ENCODE measurements at places on chromosomes 12 and 14.
A peak's percentile ranks its signal among the peaks of the same experiment; 100 is the strongest.

DNA sequence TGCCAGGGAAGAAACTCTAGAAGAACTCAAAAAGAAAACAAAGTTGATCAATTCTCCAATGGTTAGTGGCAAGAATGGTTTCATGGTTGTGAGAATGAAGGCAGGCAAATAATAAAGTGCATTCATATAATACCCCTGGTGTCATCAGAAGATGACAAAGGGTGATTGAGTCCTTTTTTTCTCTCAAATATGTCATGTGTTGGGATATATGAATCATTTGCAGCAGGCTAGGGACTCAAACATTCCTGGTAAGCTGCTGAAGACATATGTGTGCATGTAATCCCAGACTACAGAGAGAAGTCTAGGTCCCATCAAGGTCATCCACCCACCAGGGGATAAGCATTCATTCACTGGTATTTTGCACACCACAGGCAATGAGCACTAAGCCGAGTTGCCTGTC is 82.4 kb upstream of the MYF6 start:
- no peak for DNase-seq

GRCh38 chr14:99971087-99971940 is 93.9 kb upstream of the EVL start:
- DNase-seq: peak; percentile 79

DNA sequence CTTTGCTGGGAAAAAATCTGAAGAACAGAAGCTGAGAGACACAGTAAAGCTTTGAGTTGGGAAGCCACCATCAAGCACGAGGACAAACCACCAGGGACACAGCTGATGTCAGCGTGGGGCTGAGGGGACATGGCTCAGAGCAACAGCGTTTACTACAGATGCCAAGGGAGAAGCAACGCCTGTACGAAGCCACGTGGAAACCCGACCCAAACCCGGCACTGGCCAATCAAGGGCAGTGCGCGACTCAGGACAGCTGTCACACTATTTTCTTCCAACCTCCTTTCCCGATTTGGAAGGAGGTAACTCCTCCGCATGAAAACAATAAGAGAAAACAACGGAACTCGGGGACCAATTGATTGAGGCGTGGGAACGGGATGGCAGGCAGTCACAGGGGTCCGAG is 20.2 kb upstream of the CHGA start:
- DNase-seq: no peak

DNA sequence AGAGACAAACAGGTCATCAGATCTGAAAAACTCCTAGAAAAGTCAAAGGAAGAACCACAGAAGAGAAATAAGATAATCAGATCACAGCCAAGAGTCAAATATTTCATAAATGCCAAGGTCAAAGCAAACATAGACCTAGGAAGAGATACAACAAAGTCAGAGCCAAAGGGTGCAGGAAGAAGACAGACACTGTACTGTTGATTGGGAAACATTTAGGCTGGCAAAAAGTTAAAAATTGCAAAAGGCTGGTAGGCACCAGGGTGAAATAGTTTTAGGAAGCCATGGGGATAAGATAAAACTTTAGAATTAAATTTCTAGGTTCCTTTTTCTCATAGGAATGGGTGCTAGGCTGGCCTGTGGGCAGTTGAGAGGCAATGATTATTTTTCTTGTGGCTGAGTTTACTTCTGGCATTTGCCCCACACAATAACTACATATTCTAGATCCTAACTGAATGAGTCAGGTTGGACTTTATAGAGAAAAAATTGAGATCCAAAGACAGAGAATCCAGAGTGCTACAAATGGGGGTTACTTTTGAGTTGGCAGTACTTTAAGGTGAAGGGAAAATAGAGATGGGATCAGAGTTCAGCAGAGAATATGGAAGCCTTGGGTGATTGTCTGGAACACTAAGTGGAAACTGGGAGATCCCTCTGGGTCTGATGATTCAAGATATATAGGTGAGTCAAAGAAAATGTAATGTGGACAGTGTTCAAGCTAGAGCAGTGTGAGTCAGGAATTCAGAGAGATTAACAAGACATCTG is 215.5 kb downstream of the C12orf50 start:
- DNase-seq: no peak

GRCh38 chr12:101414533-101415119 is 7.1 kb upstream of the ARL1 start:
- DNase-seq: peak; percentile 26

DNA sequence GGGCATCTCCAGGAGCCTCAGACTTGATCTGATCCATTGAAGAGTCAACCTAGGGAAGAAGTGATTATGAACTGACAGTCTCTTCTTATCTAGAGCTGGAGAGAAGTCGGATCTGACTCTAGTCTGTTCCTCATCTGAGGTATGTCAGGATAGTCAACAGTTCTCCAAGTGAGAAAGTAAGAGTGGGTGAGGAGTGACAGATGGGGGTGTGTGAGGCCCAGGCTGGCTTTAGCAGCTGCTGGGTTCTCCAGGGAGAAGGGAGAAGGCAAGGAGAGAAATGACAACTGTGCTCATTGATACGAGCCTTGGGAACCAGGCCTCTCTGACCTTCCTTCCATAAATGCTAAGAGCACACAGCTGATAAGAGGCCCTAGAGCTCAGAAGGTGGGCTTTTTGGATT is 53.3 kb downstream of the IRAK3 start:
- no peak for DNase-seq

GRCh38 chr12:76698966-76699365 is 64.9 kb upstream of the ZDHHC17 start:
- DNase-seq: no peak

GRCh38 chr14:52235434-52235833 is 32.1 kb upstream of the PTGDR start:
- peak; percentile 29 for DNase-seq

DNA sequence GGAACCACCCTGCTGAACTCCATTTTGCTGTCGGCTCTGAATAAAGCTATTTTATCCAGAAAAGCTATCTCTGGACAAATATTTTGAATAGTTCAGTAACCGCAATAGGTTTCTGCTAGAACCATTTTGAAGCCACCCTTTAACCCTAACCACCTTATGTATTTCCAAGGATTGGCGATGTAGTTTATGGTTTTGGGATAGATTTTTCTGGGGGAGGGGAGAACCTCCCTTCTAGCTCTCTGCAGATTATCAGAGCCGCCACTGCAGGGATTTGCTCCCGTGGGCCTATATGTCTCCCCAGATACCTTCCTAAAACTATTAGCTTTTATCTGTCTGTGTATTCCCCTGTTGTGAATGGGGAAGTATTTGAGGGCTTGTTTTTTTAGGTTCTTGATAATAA is 1.8 kb upstream of the TUBA1B start:
- no peak for DNase-seq

- peak; percentile 19 for DNase-seq
Observed at GRCh38 chr12:89949457-89950195, 241.0 kb upstream of the ATP2B1 start.

DNA sequence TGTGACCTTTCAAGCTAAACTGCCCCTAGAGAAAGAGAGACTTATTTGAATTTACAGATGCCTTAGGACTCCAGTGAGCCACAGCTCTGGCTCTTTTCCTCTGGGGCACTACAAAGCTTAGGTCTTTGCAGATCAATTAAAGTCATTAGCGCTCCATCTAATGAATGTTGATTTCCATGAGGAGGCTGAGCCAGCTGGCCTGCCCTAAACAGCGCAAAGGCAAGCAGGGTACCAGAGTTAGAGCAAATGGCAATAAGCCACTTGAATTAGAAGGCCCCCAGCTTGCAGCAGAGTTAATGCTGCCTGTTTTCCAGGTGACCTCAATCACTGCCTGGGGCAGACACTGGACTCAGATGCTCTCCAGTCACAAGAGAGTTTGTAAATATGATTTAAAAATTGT is 695.3 kb downstream of the DIO2 start:
- DNase-seq: peak; percentile 70

GRCh38 chr14:50714450-50715073 is 46.5 kb upstream of the SAV1 start:
- DNase-seq: no peak

- peak; percentile 37 for DNase-seq
Observed at GRCh38 chr12:69024413-69024812, 91.4 kb upstream of the CPM start.

DNA sequence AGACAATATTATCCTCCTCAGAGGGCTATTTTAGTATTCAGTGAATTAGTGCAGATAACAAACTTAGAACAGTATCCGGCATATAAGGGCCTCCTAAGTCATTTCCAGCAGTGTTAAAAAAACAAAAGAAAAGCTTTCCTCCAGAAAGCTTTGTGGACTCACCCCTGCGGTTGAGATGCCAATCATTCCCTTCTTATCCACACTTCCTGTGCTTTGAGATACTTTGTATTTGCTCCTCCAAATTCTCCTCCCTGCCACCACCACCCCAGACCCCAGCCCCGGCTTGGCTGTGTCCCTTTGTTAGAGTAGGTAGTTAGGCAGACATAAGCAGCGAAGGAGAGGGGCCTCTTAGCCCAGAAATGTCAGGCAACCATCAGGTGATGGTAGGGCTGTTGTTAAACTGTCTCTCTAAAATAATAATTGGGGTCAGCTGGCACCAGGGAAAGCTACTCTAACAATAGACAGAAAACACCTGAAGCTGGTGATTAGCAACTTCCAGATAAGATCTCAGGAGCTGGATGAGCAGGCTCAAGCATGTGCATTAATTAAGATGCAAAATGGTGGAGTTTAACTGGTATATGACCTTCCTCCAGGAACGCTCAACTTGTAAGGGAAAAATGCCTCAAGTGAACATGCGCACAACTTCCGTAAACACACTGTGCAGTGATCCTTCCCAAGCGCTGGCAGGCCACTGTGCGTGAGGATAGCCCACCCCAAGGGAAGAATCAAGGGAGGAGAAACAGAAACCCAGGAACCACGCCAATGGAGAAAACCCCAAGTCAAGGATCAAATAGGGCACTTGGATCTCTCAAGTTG is 152.1 kb upstream of the EEA1 start:
- DNase-seq: no peak

DNA sequence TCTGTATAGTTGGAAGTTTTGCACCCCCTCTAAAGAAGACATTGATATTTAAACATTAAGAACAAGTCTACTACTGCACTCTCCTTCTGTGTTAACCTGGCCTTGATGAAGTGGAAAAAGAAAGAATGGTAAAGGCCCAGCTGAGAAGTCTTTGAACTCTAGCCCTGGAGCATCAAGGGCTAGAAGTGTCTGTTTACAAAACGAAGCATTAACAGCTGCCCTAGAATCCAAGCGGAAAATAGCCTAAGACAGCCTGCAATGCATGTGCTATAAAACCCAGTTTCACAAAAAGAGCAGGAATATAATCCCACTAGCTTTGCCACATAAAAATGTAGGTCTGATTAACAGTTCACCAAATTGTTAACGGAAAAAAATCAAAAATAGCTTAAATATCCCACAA is 60.5 kb downstream of the NUMB start:
- no peak for DNase-seq

DNA sequence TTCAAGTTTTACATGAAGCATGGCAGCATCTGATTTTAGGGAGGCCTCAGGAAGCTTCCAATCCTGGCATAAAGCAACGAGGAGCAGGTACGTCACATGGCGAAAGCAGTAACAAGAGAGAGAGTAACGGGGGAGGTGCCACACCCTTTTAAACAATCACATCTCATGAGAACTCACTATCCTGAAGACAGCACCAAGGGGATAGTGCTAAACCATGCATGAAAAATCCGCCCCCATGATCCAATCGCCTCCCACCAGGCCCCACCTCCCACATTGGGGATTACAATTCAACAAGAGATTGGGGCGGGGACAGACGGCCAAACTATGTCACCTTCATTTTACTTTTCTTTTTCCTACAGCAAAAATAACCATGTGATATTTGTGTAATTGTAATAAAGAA is 7.2 kb upstream of the MAP3K9 start:
- no peak for DNase-seq

DNA sequence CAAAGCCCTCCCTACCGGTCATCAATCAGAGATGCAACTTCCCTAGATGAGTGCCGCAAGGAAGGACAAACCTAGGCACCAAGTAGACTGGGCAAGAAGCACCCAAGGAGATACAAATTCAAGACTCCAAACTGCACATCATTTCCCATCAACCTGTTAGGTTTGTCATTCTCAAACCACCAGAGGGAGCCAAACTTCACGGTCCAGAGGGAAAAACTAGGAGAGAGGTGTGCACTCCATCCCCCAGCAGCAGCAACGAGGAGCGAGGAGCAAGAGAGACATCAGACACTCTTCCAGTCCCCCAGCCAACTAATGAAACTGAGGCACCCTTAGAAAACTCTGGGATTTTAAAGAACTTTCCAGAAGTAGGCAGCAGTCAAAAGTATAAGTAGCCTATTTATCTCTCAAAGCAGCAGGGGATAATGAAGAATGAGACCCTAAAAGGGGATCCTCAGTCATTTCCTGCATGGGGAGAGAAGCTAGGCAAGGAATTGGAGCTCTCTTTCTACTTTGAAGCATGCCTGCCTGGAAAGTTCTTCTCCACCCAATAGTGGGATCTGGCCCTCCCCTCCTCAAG is 37.0 kb upstream of the NT5DC3 start:
- DNase-seq: peak; percentile 72

DNA sequence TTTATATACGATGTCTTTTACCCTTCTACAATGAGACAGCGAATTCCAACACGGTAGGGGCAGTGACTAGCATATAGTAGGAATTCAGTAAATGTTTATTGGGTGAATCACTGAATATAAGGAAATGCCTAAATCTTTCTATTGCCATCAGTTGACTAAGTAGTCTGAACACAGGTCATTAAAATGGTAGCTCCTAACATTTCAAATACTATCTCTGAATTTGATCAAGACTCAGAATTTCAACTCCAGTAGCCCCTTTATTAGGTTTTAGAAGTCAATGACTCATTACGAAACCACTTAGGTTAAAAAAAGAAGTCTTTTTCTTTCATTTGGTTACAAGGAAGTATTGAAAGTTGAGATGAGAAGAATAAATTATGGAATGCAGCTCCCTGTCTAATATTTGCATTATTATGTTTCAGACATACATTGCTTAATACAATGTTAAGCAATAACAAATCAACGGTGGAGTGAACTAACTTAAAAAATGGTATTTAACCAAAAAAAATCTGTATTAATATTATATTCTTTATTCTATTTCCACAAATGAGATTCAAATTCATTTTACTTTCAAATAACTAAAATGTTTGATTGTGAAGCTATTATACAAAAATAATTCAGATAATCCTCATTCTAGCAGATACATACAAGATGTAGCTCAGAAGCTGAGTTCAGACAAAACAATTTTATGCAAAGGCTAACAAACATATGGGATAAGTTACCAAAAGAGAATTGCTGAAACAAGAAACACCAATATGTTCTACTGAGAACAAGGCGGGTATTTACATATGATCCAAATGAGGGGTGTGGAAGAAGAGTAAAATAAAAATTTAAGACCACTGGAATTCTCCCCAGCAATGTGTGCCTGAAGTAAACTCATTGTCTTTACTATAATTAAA is 302.7 kb downstream of the CEP128 start:
- no peak for DNase-seq

- no peak for DNase-seq
Observed at GRCh38 chr14:93929048-93929535, 1.9 kb downstream of the FAM181A start.

GRCh38 chr14:69280746-69281291 is 20.9 kb downstream of the GALNT16 start:
- no peak for DNase-seq

GRCh38 chr14:71739273-71739990 is 192.8 kb upstream of the RGS6 start:
- no peak for DNase-seq

GRCh38 chr12:47652521-47653234 is 53.2 kb downstream of the RPAP3 start:
- DNase-seq: no peak
